ENCODE measurements at places on chromosomes 2 and 18. TPM values are rescaled to one million over a fixed set of nuclear protein-coding genes. Genes with fewer than 3 reads are reported as not detected.

DNA sequence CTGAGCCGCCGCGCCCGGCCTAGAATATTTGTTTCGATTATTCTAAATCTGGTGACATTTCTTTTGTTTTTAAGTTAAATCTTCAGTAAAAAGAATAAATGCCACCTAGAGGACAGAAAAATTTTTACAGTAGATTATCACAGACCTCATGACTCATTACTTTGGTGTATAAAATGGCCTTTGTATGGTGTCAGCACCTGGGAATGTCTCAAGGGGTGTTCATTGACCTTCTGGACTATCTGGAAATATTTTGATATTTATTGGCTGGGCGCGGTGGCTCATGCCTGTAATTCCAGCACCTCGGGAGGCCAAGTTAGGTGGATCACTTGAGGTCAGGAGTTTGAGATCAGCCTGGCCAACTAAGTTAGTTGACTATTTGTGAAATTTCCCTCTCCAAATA, 30.3 kb upstream of the SLC30A6 start:
- H3K27me3 ChIP-seq: no peaks in the 10 kb centered on the region
- no peak for DNase-seq
- no peak overlapping the region for H3K4me3 ChIP-seq
- peaks cover 4% of the 10 kb centered on the region for H3K36me3 ChIP-seq

GRCh38 chr2:119364798-119365197, 1.8 kb downstream of the C2orf76 start:
- H3K4me1 ChIP-seq: peaks cover 22% of the 10 kb centered on the region
- no peaks in the 10 kb centered on the region for H3K27me3 ChIP-seq
- peaks cover 12% of the 10 kb centered on the region for H3K36me3 ChIP-seq
- H3K4me3 ChIP-seq: no peak overlapping the region
- DNase-seq: no peak
- no peak overlapping the region for H3K27ac ChIP-seq

DNA sequence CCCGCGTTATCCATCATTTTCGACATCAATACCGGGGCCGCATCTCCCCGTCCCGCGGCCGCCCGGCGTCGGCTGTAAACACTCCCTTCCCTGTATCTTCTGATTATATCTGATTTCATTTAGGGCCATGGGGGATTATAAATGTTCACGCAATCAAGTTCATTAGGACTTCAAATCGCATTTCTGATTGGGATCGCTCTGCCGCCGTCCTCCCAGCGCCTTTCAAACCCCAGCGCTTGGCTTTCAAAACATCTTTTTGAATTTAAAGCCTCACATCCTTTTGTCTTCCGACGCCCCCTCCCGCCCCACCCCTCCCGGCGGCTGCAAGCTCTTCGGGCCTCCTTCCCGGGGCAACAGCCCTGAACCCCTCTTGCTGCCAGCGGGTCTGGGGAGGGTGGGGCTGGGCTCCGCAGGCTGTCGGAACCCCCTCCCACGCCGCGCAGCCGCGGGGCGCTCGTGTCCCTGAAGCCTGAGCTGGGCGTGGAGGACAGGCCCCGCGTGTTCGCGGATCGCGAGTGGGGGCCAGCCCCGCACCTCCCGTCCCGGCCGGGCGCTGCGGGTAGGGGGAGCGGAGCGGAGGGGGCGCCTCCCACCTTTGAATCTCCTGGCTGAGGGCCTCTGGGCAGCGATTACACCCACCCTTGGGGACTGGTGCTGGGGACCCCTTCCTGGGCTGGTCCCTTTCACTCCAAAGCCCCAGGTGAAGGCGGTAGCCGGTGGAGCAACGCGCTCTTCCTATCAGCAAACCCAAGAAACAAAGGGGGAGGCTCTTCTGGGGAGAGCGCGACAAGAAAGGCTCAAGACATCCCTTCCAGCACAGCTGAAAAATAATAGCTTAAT, 11.3 kb upstream of the GBX2 start:
- peak overlapping the region; percentile 9 for H3K4me3 ChIP-seq
- peaks cover 13% of the 10 kb centered on the region for H3K27me3 ChIP-seq
- no peak for DNase-seq
- no peak overlapping the region for H3K27ac ChIP-seq
- H3K36me3 ChIP-seq: no peaks in the 10 kb centered on the region

Gene LIMS3
- total RNA-seq: 43.6 TPM

Gene CAPN14
- 0.14 TPM for total RNA-seq

Gene ACOXL
- not detected for total RNA-seq
